Hippocampal formation (tissue), 2 donors: ENCODE measurements at places on chromosomes 6 and 20.

DNA sequence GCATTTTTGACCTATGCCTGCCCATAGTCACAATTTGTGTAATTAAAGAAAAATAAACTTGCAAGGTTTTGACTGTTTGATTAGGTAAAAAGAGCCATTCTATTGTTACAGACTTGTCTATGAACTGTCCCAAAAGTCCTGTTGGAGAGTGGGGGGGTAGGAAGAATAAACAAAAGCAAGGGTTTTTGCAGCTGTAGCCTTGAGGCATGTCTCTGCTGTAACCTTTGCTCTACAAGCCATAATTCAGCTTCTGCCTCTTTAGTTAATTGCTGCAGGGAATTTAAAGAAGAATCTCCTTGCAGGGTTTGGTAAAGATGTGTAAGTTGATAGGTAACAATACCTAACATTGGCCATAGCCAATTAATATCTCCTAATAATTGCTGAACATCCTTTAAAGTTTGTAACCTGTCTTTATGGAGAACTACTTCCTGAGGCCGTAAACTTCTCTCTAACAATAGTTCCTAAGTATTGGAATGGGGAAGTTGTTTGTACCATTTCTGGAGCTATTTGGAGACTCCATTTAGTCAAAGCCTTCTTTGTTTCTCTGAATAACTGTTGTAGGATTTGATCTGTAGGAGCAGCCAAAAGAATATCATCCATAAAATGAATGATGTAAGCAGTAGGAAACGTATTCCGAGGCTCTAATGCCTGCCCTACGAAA, 7.9 kb upstream of the ABHD12 start:
- DNase-seq: no peak

- no peak for DNase-seq
Observed at GRCh38 chr6:84568971-84569370, 195.4 kb downstream of the TBX18 start.

- DNase-seq: no peak
Observed at GRCh38 chr6:137722749-137723272, 144.2 kb upstream of the TNFAIP3 start.

GRCh38 chr6:162856885-162857284, 129.1 kb downstream of the PACRG start:
- peak; percentile 80 for DNase-seq

DNA sequence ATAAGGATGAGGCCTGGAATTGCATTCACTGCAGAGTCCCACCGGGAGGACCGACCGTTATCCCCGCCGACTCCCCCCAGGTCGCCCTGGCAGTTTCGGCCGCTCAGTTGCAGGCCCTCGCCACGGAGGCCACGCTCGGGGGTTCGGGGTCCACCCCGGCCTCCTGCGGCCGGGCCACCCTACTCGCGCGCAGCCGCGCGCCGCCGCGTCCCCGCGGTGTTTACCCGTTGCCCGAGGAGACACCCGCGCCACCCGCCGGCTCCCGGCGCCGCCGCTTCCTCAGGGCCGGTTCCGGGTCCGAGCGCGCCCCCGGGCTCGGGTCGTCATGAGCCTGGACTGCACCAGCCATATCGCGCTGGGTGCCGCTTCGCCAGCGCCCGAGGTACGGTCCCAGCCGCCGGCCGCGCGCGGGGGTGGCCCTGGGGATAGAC, at the start of gene CCDC170:
TSS of gene CCDC170 (plus strand) at position 214 of the 431 bp plus-strand sequence. CDS start at position 326, 112 bp downstream.
- peak; percentile 15 for DNase-seq

GRCh38 chr20:54475334-54476168, at the start of gene DOK5:
Gene DOK5 (plus strand): TSS chr20:54475593. CDS start chr20:54475947, 354 bp downstream.
- peak; percentile 31 for DNase-seq

DNA sequence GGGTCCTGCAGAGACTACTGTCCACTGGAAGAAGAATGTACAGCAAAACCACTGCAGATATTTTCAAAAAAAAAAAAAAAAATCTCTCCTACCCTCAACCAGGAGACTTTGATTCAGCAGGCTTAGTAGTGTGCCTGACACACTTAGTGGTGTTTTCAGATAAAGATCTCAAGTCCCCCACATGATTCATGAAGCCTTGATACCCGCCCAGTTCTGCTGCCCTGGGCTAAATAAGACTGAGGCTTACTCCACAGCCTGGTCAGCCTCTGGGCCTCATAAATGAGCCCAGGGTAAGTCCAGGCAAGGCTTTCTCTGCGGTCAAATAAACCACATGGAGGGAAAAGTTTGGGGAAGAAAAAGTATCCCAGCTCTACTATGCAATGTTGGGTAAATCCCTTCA, 222.1 kb upstream of the ARID1B start:
- no peak for DNase-seq

GRCh38 chr6:33288141-33288920, 708 bp downstream of the WDR46 start:
- DNase-seq: no peak

DNA sequence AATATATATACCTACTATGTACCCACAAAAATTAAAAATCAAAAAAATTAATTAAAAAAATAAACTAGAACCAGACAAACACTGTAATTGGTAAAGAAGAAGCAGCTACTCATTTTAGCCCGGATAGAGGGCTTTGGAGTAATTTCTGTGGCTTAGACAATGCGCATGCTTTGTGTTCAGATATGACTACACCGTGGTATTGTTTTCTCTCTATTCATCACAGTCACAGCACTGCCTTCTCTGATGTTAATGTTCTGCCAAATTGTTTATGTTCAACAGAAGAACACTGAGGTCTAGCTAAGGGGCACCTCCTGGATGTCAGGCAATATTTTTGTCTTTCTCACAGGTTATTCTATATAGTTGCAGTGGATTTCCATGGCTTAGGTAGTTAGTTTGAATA, 77.5 kb upstream of the GJE1 start:
- no peak for DNase-seq
